ENCODE measurements at places on chromosomes 2 and 18. TPM values are rescaled to one million over a fixed set of nuclear protein-coding genes. Genes with fewer than 3 reads are reported as not detected.

Gene MDH1B
- polyA plus RNA-seq: 17.1 TPM

Gene ANKRD23
- 5.7 TPM for polyA plus RNA-seq

Gene ZNF385B
- polyA plus RNA-seq: 11.5 TPM

Gene IL37
- not detected for polyA plus RNA-seq

Gene SP5
- polyA plus RNA-seq: 0.47 TPM

Gene ITGA6
- polyA plus RNA-seq: 94.0 TPM

Gene TMEM247
- polyA plus RNA-seq: not detected

Gene G6PC2
- 0.13 TPM for polyA plus RNA-seq

Gene TRIM54
- 3.6 TPM for polyA plus RNA-seq

Gene DNAJC5G
- polyA plus RNA-seq: 1.6 TPM

Gene MTCL1
- polyA plus RNA-seq: 28.5 TPM

DNA sequence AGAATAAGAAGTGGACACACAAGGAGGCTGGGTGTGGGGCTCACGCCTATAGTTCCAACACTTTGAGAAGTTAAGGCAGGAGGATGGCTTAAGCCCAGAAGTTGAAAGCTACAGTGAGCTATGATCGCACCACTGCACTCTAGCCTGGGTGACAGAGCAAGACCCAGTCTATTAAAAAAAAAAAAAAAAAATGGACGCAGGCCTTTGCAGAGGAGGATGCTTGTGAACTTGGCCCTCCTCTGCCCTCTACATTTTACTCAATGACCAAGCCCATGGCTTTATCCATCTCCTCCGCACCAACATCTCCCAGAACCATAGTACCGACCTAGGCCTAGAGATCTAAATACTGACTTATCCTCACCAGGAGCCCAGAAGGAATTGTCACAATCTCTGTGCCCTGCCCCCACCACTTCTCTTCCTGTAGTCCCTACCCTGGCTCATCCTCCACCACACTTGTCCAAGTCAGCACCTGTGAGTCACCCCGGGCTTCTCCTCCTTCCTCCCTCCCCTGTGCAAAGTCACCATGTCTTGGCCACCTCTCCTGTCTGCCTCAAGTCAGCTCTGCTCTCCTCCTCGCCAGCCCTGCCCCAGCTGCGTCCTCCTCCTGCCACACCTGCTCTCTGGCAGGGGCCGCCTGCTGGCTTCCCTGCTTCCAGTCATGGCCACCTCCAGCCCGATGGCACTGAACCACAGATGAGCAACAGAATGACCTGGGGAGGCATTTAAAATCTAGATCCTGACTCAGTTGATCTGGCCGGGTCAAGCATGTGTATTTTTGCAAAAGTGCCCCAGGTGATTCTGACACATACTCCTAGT, 35.8 kb upstream of the ASPRV1 start:
- DNase-seq: no peak

DNA sequence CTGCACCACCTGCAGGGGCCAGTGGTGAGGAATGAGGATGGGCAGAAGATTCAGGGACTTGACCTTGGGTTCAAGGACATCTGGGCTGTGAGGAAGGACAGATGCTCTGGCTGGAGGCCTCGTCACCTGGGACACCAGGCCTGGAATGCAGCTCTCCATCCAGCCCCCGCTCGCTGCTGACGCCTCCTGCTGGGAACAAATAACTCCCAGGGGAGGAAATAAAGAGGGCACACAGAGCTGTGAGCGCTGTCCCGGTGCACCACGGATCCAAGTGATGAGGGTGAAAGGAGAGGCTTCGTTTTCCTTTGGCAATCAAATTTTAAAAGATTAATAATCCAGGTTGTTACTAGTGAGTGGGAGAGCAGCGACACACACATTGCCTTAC, 368.0 kb upstream of the MYT1L start:
- no peak for DNase-seq

DNA sequence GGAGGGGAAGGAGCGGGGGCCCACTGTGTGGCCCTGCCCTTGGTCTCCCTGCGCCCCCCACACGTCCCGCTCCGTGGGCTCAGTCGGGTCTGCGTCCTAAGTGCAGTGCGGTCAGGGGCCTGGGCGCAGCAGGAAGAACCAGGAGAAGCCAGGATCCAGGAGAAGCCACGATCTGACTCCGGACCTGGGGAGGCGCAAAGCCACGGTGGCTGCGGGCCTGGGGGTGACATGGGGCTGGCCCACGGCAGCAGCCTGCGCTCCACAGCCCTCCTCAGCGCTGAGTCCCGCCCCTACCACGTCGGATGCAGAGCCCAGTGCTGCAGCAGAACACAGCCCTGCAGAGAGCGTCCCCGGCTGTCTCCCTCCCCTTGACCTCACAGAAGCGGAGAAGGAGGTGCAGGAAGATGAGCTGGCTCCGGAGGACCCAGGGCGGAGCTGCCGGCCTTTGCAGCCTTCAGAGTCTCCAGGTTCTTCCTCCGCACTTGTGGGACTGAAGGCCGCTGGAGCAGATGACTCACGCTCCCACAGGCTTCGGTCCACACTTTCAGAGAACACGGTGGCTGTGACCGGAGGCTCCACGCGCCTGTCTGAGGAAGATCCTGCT, 589.2 kb upstream of the SALL3 start:
- no peak for DNase-seq

DNA sequence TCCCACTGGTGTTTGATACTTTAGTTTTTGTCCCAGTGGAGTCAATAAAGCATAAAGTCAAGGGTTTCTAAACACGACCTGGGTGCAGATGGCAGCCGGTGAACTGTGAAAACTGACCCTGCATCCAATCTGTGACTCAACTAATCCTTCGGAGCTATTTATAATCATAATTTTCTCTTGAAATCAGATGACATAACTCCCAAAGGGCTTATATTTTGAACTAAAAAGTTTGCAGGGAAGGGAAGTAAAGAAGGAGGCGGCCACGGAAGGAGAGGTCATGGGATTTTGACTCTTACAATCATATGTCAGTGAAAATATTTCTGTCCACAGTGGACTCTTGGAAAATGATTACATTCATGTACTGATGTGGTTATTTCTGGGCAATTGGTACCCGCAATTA, 178.5 kb downstream of the PDE1A start:
- DNase-seq: no peak

- no peak for DNase-seq
Observed at GRCh38 chr2:135086222-135086621, 34.1 kb downstream of the RAB3GAP1 start.

GRCh38 chr2:234019896-234020295, 30.6 kb upstream of the SPP2 start:
- no peak for DNase-seq

DNA sequence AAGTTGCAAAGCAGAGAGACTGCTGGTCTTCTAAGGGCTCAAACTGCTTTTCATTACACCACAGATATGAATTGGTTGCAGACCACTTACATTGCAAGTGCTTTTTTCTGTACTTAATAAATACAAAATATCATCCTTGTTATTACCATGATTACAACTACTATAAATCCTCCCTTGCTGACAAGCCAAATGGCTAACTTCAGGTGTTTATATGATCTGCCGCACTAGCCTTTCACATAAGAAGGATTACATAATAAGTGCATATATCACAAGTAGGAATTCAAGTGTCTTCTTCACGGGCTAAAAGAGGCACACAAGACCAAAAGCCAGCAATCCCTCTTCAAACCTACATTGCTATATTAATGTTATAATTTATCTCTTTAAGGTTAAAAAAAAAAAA, 373.0 kb downstream of the ZEB2 start:
- DNase-seq: no peak

DNA sequence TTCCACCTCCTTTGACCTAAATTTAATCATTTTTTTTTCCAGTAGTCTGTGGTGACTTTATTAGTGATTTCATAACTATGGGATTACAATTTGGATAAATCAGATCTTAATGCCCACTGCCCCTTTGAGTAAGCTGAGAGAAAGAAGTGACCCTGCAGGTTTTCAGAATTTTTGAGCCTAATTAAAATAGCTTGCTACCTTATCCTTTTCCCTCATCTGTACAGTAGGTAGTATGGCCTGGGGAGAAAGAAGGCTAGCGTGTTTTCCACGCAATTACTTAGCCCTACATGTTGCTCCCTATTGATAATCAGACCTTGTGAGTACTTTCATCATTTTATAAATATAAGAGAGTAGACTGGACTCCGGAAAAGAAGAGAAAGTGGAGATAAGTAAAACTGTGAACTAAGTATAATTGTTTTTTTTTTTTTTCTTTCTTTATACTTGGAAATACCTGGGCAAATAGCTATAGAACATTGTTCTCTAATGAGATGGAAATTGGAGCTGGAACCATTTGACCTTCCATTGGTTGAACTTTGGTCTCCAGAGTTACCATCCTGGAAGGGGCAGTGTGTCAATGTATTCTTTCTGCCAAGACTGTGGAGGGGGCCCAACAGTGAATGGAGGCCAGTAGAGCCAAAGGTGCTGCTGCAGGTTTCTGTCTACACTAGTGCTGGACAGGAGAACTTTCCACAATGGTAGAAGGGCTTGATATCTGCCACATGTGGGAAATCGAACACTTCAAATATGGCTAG, 26.9 kb downstream of the UBE2E3 start:
- DNase-seq: no peak

DNA sequence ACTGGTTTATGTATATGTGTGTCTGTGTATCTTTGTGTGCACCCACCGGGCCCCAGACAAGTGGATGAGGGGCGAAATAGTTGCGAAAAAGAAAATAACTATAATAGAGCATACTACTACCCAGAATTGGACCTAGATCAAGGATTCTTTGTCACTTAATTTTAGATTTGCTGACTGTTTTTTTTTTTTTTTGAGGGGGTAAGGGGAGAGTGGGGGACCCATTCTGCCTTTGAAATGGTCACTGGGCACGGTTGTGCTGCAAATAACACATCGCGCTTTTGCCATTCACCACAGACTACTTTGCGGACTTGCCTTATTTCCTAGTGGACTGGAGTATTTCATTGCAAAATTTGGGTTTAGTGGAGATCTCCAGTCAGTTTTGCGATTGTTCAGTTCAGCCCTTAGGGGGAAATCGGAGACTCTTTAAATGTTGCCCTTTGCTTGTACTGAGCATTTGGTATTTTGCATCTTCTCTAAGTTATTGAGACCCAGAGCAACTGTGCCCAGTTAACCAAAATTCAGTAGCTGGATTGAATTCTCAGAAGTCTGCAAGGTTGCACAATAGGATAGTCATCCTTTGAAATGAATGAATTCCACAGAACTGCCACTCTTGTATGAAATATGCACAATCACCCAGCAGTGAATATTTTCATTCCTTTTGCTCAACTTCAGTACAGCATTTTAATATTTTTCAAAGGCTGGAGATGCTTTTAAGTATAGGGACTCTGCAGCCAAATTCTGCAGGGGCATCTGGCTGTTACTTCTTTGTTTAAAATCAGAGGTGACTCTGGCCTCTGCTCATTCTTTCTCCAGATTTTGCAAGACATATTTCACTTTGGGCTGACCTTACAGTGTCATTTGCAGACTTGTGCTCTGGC, 2.9 kb downstream of the TRIB2 start:
- no peak for DNase-seq

DNA sequence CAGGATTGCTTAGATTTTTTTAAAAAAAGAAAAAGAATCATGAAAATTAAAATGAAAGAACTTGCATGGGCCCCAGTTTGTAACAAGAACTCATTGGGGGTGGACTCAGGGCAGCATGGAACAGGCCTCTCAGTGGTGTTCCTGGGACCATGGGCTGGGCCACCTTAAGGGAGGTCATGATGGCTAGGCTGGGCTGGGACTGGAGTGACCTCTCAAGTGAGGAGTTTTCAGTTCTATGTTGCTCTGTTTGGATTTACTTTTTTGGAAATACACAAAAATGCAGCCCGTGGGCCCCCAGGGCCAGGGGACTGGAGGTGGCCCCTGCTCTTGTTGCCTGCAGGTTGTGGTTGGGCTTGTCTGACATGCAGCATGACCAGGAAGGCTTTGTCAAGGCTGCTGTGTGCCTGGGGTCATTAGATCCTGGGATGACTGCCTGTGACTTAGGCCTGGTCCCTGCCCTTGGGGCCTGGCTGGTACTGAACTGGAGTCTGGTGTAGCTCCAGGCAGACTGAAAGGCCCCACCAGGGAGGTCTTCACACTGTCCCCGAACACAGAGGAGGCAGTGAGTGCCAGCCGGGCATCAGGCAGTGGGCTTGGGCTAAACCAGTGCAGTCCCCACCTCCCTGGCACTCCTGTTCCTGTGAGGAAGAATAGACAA, 115.6 kb downstream of the GLI2 start:
- no peak for DNase-seq

Measured in left renal cortex interstitium (tissue), 4 donors.